ENCODE measurements at places on chromosomes 6 and 20. TPM values are rescaled to one million over a fixed set of nuclear protein-coding genes. Genes with fewer than 3 reads are reported as not detected.
A peak's percentile ranks its signal among the peaks of the same experiment; 100 is the strongest.

DNA sequence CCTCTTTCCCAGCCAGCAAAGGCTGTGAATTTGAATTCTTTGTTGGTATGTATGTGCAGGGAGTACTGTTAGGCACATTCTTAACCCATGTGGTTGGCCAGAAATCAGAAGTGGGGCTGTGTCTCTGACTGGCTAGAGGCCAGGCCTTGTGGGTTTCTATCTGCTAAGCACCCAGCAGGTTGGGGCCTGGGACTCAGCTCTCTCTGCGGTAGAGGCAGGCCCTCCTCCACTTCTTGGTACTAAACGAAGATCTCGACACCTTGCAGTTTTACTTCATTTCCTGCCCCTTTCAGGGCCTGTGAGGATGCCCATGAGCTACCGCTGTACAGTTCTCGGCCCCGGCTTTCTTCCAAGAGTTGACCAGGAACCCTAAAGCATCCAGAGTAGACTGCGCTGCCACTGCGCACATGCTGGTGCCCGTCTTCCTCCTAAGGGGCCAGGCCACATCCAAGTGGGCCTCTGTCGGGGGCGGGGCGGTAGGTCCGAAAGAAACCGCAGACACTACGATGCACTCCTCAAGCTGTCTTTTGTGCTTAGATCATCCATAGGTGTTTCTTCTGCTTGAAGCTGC is 51.1 kb downstream of the TCP11 start:
- DNase-seq = no peak
- H3K27me3 ChIP-seq = peaks cover 4% of the 10 kb centered on the region
- H3K4me1 ChIP-seq = peaks cover 34% of the 10 kb centered on the region
- H3K4me3 ChIP-seq = no peak overlapping the region
- no peaks in the 10 kb centered on the region for H3K36me3 ChIP-seq
- H3K27ac ChIP-seq = no peak overlapping the region

GRCh38 chr20:34013554-34013953 is 19.8 kb downstream of the RALY start:
- no peak for DNase-seq
- peak overlapping the region; percentile 18 for H3K27ac ChIP-seq
- no peaks in the 10 kb centered on the region for H3K36me3 ChIP-seq
- H3K4me3 ChIP-seq = no peak overlapping the region

DNA sequence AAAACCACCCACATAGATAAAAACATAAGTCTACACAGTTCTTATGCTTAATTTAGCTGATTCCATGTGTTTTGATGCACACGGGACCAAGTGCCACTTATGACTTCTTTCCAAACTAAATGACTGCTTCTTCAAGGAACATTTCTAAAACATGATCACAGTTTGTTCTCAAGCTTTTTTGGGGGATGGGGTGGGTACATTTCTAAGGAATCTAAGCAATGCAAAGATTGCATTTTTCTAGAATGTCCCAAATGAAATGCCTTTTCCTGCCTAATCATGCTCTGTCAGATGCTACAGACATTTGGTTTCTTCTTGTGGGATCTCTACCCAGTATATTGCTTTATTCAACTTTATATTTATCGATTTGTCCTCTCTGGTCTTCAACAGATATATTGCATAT is 496.8 kb upstream of the JAG1 start:
- H3K27ac ChIP-seq = no peak overlapping the region
- DNase-seq = no peak
- H3K27me3 ChIP-seq = no peaks in the 10 kb centered on the region
- no peaks in the 10 kb centered on the region for H3K4me1 ChIP-seq

DNA sequence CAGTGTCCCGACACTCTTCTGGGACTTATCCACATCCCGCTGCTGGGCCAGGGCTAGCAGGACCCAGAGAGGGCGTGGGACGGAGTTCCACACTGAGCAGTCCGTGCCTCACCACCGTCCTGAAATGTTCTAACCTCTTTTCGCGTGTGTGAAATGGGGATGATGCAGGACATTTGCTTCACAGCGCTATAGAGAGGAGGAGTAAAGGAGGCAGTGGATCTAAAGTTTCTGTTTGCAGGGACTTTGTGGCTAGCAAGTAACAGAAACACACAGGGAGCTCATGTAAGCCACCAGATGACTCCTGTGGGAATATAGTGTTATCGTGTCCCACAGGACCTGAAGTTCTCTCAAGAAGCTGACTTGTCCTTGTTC is 634 bp downstream of the ITPA start:
- H3K4me1 ChIP-seq = peaks cover 1% of the 10 kb centered on the region
- DNase-seq = no peak
- H3K4me3 ChIP-seq = peak overlapping the region; percentile 93
- no peaks in the 10 kb centered on the region for H3K27me3 ChIP-seq
- H3K27ac ChIP-seq = peak overlapping the region; percentile 74

DNA sequence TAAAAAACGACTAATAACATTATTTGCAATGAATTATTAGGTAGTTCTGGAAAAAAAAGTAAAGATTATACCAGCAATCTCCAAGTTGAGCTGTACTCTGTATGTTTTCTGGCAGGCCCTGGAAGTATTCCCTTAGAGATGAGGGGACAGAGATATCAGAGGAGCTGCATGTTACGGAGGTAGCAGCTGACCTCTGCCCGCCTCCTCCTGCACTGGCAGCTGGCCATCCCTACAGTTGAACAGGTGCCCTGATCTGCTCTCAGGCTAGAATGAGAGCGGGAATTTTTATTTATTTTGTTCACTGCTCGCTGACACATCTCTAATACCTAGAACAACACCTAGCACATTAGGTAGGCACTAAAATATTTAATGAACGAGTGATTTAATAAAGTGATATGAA is 23.1 kb downstream of the FBXL4 start:
- peaks cover 45% of the 10 kb centered on the region for H3K4me1 ChIP-seq
- peak; percentile 65 for DNase-seq
- H3K36me3 ChIP-seq = no peaks in the 10 kb centered on the region
- H3K4me3 ChIP-seq = peak overlapping the region; percentile 18
- peaks cover 4% of the 10 kb centered on the region for H3K27me3 ChIP-seq

The FAM209B gene
- total RNA-seq = not detected
